ENCODE measurements at places on chromosomes 6 and 20.

GRCh38 chr6:13908955-13909381, 15.8 kb upstream of the RNF182 start:
- DNase-seq: no peak

DNA sequence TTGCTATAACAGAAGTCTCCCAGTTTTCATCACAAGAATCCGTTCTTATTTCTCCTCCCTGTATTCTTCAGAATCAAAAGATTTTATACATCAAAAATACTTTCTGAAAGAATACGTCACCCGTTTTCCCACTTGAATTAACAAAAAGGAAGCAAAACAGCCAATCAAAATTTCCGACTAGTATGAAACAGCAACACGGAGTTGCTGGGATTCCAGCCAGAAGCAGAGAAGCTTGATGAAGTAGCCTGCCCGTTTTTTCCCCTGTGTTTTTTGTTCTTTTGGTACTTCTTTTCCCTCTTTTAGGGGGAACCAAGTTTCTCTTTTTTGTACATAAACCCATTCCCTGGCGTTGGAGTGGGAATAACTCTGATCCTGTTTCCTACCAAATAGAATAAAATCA, 14.6 kb downstream of the TXLNB start:
- DNase-seq: no peak

GRCh38 chr20:49310705-49311104, 32.8 kb upstream of the ZNFX1 start:
- no peak for DNase-seq

GRCh38 chr6:34511915-34512737, 44.0 kb downstream of the SPDEF start:
- no peak for DNase-seq

GRCh38 chr6:128739112-128739511, 143.8 kb upstream of the LAMA2 start:
- DNase-seq: no peak

DNA sequence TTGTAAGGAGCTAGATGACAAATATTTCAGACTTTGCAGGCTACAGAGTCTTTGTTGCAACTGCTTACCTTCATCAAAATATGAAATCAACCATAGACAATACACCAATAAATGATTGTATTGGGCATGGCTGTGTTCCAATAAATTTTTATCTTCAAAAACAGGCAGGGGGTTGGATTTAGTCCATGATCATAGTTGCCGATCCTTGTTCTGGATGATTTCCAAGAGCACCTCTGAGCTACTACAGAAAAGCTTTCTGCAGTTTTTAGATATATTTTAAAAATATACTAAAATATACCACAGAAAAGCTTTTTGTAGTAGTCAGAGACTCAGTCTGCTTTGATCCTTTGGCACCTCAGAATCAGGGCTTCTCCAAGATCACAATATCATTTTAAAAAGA, 145.0 kb downstream of the HTR1B start:
- no peak for DNase-seq

DNA sequence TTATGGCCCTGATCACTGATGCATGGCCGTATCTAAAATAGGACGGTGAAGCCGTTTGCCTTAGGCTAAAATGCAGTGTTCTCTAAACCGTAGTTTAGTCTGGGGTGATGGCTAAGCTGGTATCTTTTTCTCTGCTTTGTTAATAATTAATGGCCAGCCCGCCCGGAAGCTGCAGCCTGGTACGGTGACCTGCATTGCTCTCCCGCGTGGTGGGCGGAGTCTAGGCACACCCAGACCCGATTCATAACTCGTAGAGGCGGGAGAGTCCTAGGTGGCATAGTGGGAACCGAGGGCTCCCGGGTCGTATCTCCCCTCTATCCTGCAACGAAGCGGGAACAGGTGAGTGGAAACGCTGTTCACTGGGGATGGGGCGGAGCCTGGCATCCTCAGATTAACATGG, 5.5 kb downstream of the CDH4 start:
- no peak for DNase-seq

DNA sequence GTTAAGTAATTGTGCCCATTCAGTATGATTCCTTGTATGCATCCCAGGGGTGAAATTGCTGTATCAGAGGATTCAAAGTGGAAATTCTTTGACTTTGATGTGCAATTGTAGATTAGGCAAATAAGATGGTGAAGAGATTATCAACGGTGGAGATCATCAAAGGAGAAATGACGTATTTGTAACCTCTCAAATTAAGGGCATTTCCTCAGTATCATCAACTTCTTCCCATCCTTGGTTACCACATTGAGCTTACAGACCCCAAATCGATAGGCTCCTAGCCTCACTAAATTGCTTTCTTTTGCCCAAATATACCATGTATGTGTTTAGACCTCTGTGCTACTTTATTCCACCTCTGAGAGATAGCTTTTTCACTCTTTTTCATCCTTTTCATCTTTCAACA, 213.1 kb upstream of the ZFP64 start:
- no peak for DNase-seq

DNA sequence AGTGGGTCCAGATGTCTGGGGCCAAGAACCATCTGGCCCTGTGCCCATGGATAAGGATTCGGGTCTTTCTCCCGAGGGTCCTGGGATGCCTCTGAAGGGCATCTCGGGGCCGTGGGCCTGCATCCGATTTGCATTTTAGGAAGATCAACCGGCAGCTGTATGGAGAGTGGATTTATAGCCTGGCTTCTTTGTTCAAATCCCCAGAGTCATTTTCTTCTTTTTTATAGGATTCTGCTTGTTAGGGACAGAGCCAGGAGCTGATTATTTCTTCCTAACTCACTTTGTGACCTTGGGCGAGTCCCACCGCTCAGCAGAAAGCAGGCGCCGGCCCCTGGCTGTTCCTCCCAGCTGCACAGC, 52.9 kb upstream of the APCDD1L start:
- no peak for DNase-seq

DNA sequence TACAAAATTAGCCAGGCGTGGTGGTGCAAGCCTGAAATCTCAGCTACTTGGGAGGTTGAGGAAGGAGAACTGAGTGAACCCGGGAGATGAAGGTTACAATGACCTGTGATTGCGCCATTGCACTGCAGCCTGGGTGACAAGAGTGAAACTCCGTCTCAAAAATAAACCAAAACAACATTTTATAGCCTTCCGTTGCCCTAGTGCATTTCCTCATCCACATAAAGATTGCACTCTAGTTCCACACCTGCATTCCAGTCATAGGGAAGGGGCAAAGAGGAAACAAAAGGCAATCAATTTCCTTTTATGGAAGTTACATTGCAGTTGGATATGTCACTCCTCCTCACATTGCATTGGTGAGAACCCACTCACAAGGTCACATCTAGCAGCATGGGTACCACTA, 182.7 kb upstream of the ARG1 start:
- no peak for DNase-seq

All from stimulated activated CD4-positive, alpha-beta T cell treated with anti-CD3 and anti-CD28 coated beads, TNF-alpha, amount 100 ng/mL, for 24 hours (primary cell).